ENCODE measurements at places on chromosomes 3 and 15.

DNA sequence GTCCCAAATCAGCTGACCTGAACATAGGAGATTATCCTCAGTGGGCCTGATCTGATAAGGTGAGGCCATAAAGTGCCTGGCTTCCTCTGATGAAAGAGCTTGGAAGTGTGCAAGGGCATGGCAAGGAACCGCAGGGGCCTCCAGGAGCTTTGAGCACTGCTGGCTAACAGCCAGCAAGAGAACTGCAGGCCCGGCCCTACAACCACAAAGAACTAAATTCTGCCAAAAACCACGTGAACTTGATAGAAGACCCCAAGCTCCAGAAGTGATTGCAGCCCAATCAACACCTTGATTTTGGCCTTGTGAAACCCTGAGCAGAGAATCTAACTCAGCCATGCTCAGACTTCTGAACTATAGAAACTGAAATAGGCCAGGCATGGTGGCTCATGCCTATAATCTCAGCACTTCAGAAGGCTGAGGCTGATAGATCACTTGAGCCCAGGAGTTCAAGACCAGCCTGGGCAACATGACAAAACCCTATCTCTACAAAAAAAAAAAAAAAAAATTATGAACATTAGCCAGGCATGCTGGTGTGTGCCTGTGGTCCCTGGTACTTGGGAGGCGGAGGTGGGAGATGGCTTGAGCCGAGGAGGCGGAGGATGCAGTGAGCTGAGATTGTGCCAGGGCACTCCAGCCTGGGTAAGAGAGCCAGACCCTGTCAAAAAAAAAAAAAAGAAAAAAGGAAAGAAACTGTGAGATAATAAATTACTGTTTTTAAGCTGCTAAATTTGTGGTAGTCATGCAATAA lies 7.7 kb upstream of the DIS3L start:
- DNase-seq, result no peak

- DNase-seq, result peak; percentile 61
These were observed 7.1 kb downstream of the COL8A1 start for GRCh38 chr3:99645277-99646106.

DNA sequence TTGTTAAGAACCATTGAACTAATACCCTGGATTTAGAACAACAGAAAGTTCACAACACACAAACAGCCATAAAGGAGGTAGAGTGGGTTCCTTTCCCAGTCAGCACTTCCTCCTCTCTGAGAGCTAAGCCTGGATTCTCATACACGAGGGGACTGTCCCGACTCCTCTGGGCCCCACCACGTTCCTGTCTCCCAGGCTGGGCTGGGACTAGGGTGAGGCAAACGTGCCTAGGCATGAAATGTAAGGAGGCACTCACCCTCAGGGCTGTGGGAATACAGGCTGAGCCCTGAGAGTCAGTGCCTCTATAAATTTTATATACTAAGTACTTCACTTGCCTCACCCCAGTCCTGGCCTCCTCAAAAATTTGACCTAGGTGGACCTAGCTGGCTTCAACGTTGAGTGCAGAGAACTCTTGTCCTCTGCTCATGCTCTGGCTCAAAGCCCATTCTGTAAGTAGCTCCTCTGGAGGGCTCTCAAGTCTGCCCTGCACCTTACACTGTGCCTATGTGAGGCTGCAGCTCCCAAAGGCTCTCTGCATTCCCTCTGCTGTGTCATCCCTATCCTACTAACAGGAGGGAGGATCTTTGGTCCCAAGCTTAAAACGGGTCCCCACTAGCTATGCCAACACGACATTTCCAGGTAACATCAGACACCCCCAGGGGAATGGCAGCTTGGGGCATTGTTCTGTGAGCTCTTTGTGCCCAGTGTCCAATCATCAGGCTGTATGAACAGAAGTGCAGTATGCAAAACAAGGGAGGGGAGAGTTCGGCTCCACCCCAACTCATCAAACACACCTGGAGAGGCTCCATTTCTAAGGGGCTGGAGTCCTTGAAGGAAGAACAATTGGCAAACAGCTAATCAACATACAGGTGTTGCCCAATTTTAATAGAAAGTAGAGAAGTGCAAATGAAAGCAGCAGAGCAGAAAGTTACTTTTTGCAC lies 233.2 kb downstream of the RPLP1 start:
- DNase-seq, result no peak

DNA sequence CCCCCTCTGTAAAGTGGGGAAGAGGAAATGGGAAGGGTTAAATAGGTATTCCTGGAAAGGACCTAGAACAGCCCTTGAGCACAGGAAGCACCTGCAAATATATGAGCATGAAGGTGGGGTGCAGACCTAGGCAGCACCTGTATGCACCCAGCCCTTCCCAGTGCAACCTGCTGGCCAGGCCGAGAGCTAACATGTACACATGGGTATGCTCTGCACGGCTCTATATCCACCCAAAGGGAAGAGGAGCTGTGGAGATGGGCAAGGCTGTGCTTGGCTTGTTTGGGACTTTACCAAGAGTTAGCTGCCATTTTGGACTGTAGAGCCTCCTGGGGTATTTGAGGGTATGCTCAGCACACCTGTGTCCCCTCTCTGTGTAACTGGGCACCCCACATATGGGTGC lies 171.2 kb downstream of the KLF13 start:
- no peak for DNase-seq

GRCh38 chr3:110332629-110333028 lies 739.0 kb upstream of the NECTIN3 start:
- no peak for DNase-seq

GRCh38 chr3:123986427-123986826 lies 5.5 kb downstream of the ROPN1 start:
- no peak for DNase-seq

- DNase-seq, result no peak
These were observed 74.9 kb downstream of the DAPK2 start for GRCh38 chr15:63971427-63971805.

- no peak for DNase-seq
These were observed 106.0 kb upstream of the FEZF2 start for GRCh38 chr3:62479326-62479725.

Measured in fibroblast of skin of right biceps (primary cell).